ENCODE measurements at places on chromosomes 3 and 15. TPM values are rescaled to one million over a fixed set of nuclear protein-coding genes. Genes with fewer than 3 reads are reported as not detected.

CACNA1D gene
- 1.1 TPM for total RNA-seq

TMEM266 gene
- not detected for total RNA-seq

HIGD2B gene
- total RNA-seq = not detected

GTPBP8 gene
- total RNA-seq = 28.5 TPM

KIF7 gene
- 2.4 TPM for total RNA-seq

DNA sequence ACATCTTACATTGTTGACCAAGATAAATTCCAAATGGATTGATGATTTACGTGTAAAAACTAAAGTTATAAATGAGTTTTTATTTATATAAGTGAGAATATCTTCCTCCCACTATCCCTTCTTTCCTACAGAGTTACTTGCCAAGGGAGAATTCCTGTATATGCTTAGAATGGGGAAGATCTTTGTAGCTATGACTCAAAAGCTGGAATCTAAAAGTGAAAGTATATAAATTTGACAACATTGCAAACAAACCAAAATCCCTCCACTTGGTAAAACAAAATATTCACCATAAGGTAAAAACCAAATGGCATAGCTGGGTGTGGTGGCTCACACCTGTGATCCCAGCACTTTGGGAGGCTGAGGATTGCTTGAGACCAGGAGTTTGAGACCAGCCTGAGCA lies 52.7 kb upstream of the GCNT3 start:
- no peak overlapping the region for H3K4me3 ChIP-seq
- H3K4me1 ChIP-seq = no peaks in the 10 kb centered on the region
- H3K27ac ChIP-seq = no peak overlapping the region
- no peaks in the 10 kb centered on the region for H3K36me3 ChIP-seq
- no peak for DNase-seq

DNA sequence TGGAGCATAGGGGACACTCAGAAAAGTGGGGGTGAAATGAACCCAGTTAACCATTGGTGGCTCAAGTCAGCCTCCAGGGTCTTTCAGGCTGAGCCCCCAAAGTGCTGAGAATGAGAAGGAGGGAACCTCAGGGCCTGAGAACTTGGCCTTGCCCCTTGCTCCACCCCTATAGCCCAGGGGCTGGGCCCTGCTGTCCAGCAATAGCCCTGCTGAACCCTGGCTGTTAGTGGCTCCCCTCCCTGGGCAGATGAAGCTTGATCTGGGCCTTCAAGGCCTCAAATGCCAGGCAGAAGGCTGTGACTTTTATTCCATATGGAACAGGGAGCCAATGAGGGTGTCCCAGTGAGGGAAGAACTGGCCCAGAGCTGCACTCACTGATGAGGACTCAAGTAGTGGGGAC lies 16.2 kb downstream of the ADAMTS7 start:
- no peak overlapping the region for H3K27ac ChIP-seq
- H3K36me3 ChIP-seq = peaks cover 38% of the 10 kb centered on the region

- DNase-seq = peak; percentile 65
- H3K4me1 ChIP-seq = peaks cover 76% of the 10 kb centered on the region
- H3K36me3 ChIP-seq = no peaks in the 10 kb centered on the region
These were observed 1.0 kb downstream of the LIMD1 start for GRCh38 chr3:45595364-45596195.

DNA sequence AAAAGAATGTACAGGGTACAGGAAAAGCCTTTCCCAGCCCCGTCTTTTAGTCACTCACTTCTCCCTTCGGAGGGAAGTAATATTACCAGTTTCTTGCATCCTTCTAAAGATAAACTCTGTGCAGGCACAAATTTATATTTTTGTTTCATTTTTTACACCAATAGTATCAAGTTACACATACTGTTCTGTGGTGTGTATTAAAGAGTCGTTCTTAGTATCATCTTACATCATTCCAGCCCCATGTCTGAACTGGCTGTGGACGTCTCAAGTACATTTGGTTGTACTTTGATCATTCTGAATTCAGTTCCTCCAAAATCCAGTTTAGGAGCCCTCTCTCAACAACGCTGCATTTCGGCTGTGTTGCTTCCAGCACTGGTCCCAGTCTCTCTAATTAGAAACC lies 68.7 kb downstream of the LMLN start:
- H3K27me3 ChIP-seq = no peaks in the 10 kb centered on the region
- no peak overlapping the region for H3K27ac ChIP-seq
- H3K4me1 ChIP-seq = peaks cover 19% of the 10 kb centered on the region

DNA sequence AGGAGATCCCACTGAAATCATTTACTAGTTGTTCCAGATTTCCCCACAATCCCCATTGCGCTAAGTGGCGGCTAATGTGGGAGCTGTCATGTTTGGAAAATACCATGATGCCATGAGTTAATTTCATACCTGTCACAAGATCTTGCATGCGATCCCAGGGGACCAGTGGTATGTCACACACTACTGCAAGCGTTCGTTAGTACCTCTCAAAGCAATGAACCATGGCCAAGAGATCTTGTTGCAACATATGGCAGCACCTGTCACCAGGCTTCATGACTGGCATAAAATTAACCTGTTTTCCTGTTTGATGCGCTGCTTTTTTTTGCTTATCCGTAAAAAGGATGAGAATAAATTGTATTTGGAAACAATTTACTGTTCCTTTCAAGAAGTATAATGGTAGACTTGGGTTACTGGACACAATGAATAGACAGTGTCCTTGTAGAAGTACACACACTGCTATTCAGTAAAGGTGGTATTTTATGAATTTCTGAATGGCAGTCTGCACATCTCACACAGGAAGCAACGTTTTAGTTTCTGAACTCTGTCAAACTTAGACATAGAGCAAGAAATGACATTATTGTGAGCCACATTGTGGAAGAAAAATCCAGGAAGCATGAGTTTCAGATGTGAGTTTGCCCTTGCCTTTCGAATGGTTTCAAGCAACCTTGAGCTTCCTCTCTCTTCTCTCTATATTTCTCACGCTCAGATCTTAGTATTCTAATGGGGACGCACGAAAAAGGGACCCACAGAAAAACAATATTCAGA lies 81.9 kb downstream of the CHL1 start:
- no peaks in the 10 kb centered on the region for H3K36me3 ChIP-seq
- no peak for DNase-seq
- no peak overlapping the region for H3K4me3 ChIP-seq
- H3K27me3 ChIP-seq = no peaks in the 10 kb centered on the region

- no peak for DNase-seq
- peaks cover 12% of the 10 kb centered on the region for H3K4me1 ChIP-seq
- H3K27me3 ChIP-seq = no peaks in the 10 kb centered on the region
- peaks cover 42% of the 10 kb centered on the region for H3K36me3 ChIP-seq
These were observed 6.9 kb upstream of the MST1R start for GRCh38 chr3:49910409-49911123.

GRCh38 chr15:42918047-42918446 lies 2.5 kb downstream of the TTBK2 start:
- DNase-seq = no peak
- H3K36me3 ChIP-seq = no peaks in the 10 kb centered on the region
- H3K4me3 ChIP-seq = no peak overlapping the region
- H3K27ac ChIP-seq = no peak overlapping the region
- peaks cover 36% of the 10 kb centered on the region for H3K4me1 ChIP-seq

- DNase-seq = no peak
- no peak overlapping the region for H3K4me3 ChIP-seq
- peaks cover 26% of the 10 kb centered on the region for H3K4me1 ChIP-seq
- peak overlapping the region; percentile 69 for H3K27ac ChIP-seq
These were observed 68.5 kb downstream of the GRIP2 start for GRCh38 chr3:14471690-14472089.

GRCh38 chr3:197344582-197345318 lies 46.3 kb upstream of the DLG1 start:
- H3K27me3 ChIP-seq = no peaks in the 10 kb centered on the region
- H3K4me3 ChIP-seq = no peak overlapping the region
- peaks cover 17% of the 10 kb centered on the region for H3K4me1 ChIP-seq
- no peak overlapping the region for H3K27ac ChIP-seq

- peak overlapping the region; percentile 100 for H3K27ac ChIP-seq
- DNase-seq = no peak
- H3K27me3 ChIP-seq = no peaks in the 10 kb centered on the region
- no peaks in the 10 kb centered on the region for H3K36me3 ChIP-seq
These were observed 90.2 kb upstream of the CHD2 start for GRCh38 chr15:92809880-92810361.

- peak overlapping the region; percentile 6 for H3K27ac ChIP-seq
- H3K27me3 ChIP-seq = no peaks in the 10 kb centered on the region
- H3K4me1 ChIP-seq = no peaks in the 10 kb centered on the region
- H3K36me3 ChIP-seq = no peaks in the 10 kb centered on the region
- H3K4me3 ChIP-seq = no peak overlapping the region
These were observed 179.1 kb downstream of the SLC9A9 start for GRCh38 chr3:143668924-143669790.

- no peaks in the 10 kb centered on the region for H3K36me3 ChIP-seq
- no peak overlapping the region for H3K27ac ChIP-seq
- DNase-seq = no peak
- no peak overlapping the region for H3K4me3 ChIP-seq
- H3K27me3 ChIP-seq = no peaks in the 10 kb centered on the region
These were observed 67.6 kb upstream of the ARHGEF3 start for GRCh38 chr3:56869157-56869889.

DNA sequence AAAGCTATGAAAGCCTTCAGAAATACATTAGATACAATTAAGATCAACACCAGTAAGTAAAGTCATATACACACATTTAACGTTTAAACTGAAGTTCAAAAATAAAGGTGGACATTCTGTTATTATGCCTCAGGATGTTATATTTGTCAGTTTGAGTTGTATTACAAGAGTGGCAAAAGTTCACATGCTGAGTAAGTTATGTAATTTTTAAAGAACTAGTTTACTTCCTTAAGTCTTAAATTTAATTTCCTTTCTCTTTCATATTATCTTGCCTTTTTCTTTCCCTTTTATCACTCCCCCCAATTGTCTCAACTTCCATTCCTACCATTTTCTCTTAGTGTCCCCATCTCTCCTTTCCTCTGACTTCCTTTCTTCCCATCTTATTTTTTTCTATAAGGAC lies 4.9 kb upstream of the GPR87 start:
- DNase-seq = no peak
- no peak overlapping the region for H3K4me3 ChIP-seq
- H3K27ac ChIP-seq = no peak overlapping the region
- no peaks in the 10 kb centered on the region for H3K27me3 ChIP-seq

GRCh38 chr15:35777061-35777460 lies 231.1 kb upstream of the DPH6 start:
- no peak for DNase-seq
- H3K4me3 ChIP-seq = no peak overlapping the region
- H3K36me3 ChIP-seq = no peaks in the 10 kb centered on the region
- H3K27ac ChIP-seq = no peak overlapping the region

DNA sequence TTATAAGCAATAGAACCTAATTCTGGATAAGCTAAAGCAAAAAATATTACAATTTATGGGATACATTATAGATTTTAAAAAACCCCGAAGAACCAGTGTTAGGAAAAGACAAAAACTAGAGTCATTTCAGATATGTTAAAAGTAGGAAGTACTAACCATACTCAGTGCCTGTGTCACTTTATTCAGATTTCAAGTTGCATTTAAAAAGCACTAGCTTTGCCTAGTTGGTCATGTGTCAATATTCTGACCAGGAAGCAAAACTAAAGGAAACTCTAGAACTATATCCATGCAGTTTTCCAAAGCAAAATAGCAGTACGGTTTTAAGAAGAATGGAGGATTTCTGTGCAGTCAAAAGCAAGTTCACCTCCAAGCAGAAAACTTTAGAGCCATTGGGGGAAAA lies 88.4 kb downstream of the RAP2B start:
- no peaks in the 10 kb centered on the region for H3K4me1 ChIP-seq
- no peaks in the 10 kb centered on the region for H3K36me3 ChIP-seq

GRCh38 chr3:9534429-9534828 lies 19.2 kb downstream of the LHFPL4 start:
- H3K4me1 ChIP-seq = no peaks in the 10 kb centered on the region
- H3K27me3 ChIP-seq = peaks cover 44% of the 10 kb centered on the region
- DNase-seq = no peak

GRCh38 chr15:22960556-22960955 lies 19.6 kb downstream of the CYFIP1 start:
- no peaks in the 10 kb centered on the region for H3K27me3 ChIP-seq
- DNase-seq = no peak
- peaks cover 93% of the 10 kb centered on the region for H3K4me1 ChIP-seq
- no peaks in the 10 kb centered on the region for H3K36me3 ChIP-seq
- H3K4me3 ChIP-seq = no peak overlapping the region
- H3K27ac ChIP-seq = peak overlapping the region; percentile 78

GRCh38 chr15:71888797-71889196 lies 78.4 kb downstream of the NR2E3 start:
- peaks cover 25% of the 10 kb centered on the region for H3K4me1 ChIP-seq
- no peaks in the 10 kb centered on the region for H3K27me3 ChIP-seq
- H3K36me3 ChIP-seq = peaks cover 64% of the 10 kb centered on the region
- H3K27ac ChIP-seq = no peak overlapping the region
- DNase-seq = no peak

- H3K27me3 ChIP-seq = peaks cover 41% of the 10 kb centered on the region
- peaks cover 11% of the 10 kb centered on the region for H3K4me1 ChIP-seq
- H3K36me3 ChIP-seq = no peaks in the 10 kb centered on the region
- H3K4me3 ChIP-seq = no peak overlapping the region
- no peak overlapping the region for H3K27ac ChIP-seq
These were observed 122.0 kb upstream of the PROK2 start for GRCh38 chr3:71906976-71907375.
